SK-N-MC (cell line): ENCODE measurements at places on chromosomes 2 and 18.

GRCh38 chr2:143140864-143141661, 11.8 kb downstream of the ARHGAP15 start:
- no peak for DNase-seq

DNA sequence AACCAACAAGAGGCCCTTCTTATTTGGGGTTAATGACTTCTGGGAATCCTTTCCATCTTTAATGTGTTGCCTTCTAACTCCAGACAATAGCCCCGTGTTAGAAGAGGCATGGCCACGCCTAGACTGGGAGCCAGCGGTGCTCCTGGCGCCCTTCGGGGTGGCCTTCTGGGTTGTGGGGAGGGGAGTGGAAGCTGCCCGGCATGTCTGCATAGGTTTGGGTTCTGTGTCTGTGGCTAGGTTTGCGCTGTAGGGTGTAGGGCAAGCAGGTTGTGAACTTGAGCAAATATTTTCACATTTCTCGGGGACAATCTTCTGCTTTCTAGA, 40.4 kb downstream of the CELF4 start:
- no peak for DNase-seq

DNA sequence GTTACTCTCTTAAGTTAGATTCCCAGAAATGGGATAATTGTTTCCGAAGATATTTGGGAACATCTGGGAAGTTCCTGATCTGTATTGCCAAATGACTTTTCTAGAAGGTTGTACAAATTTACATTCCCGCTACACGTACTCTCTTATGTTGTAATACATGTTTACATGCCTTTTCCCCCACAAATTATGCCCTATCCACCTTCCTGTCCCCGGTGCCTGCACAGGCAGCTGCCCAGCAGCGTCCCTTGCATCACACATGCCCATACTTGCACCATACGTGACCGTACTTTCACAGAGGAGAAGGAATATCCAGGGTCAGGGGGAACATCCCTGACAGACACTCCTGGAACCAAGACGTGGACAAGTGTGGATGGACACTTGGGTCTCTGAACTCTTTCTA, 24.2 kb upstream of the KLF11 start:
- DNase-seq, result no peak

DNA sequence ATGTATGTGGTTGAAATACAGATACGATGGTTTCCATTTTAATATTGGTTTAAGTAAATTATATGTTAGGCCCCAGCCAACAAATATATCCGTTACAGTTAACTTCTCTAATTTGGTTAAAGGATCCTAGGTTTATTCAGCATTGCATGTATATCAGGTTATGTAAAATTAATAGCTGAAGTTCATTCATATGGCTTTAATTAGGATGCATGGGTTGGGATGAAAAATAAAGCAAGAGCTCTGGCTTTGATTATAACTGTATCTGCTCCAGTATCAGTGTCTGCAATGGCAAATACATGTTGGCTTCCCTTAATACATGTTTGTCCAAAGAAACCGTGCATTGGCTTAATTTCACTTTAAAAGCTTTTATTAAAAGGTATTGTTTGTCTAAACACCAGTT, 435.7 kb upstream of the SETBP1 start:
- DNase-seq, result peak; percentile 16

DNA sequence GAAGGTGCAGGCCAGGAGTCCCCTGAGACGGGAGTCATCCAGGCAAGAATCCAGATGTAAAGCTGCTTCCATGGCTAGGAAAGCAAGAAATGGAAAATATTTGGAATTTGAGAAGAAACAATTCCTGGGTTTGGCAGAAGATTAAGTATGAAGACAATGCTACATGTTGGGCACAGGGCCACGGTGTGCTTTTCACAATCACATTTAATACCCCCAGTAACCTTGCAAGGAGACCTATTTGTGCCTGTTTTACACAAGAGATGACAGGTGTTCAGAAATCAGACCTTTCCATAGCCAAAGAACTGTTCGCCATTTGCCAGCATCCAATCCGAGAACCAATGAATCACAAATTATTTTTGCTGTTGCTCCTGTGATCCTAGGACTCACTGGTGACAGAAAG, 50.5 kb downstream of the KCTD1 start:
- DNase-seq, result no peak

- no peak for DNase-seq
Observed at GRCh38 chr2:120007851-120008250, 5.0 kb upstream of the EPB41L5 start.

GRCh38 chr18:42872838-42873237, 242.6 kb downstream of the RIT2 start:
- no peak for DNase-seq

GRCh38 chr2:45047301-45047700, 38.0 kb upstream of the SIX2 start:
- no peak for DNase-seq

DNA sequence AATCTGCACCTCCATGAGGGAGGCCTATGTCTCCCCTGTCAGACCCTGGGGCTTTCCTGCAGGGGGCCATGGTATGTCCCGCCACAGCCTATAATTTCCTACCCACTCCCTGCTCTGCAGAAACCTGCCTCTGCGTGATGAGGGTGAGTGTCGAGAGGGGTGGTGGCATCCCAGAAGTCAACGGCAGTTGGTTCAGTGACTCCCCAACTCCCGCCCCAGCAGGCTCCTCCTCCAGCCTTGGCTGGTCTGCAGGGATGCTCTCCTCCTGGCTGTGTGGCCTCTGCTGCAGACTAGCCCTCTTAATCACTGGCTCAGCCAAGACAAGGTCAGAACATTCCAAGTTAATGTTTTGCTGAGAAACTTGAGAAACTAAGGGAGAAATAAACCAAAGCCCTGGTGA, 13.3 kb downstream of the CELF4 start:
- no peak for DNase-seq

DNA sequence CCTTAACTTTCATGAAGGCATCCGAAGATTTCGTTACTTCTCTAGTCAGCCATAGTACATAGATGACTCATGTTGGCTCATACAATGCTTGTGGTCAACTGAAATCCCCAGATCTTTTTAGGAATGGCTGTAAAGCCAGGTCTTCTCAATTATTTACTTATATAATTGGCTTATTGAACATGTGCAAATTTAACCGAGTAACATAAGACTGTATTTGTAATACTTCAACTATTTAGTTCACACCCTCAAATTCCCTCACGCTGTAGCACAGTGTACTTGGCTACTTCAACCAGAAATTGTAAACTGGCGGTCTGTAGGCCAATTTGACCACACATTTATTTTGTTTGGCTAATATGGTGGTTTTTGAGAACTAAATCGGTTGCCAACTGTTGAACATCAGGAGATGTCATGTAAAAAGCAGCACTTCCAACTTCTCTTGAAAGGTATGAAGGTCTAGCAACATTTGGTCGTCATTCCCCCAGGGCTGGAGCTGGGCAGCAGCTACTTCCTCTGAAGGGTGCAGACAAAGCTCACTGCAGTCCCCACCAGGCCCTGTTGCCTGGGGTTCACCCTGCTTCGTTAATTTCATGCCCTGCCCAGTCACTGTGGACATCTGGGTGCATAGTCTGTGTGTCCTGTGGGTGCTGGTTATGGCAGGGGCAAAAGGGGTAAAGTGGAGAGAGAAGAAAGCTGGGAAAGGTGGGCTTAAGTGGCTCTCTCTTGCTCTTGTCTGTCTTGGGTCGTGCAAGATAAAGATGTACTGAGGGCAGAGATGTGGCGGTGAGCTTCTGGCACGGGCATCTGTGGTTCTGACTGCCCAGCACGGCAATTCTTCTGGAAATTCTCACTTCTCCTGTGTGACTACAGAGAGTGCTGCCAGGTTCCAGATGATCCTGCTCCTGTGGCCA, 3.2 kb upstream of the SH3RF3 start:
- no peak for DNase-seq

- no peak for DNase-seq
Observed at GRCh38 chr2:164771897-164772296, 69.7 kb downstream of the COBLL1 start.

DNA sequence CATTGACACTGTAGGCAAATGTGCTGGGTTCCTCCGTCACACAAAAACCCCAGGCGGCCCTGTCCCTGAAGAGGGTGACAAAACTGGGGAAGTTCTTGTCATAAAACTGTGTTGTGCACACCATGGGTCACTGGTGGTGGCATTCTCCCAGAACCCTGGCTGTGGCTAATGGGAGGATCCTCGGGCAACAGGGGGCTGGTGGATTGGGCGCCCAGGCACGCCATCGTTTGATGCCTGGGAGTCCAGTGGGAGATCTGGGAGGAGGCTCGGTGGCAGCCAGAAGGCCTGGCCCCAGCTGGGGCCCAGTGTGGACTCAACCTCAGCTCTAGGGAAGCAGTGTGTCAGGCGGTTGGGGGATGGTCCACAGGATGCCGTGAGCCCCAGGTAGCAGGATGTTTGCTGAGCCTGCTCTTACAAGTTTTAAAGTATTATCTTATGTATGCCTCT, 140.7 kb downstream of the ACOXL start:
- DNase-seq, result no peak

- no peak for DNase-seq
Observed at GRCh38 chr18:3692691-3693090, 242.7 kb downstream of the TGIF1 start.

DNA sequence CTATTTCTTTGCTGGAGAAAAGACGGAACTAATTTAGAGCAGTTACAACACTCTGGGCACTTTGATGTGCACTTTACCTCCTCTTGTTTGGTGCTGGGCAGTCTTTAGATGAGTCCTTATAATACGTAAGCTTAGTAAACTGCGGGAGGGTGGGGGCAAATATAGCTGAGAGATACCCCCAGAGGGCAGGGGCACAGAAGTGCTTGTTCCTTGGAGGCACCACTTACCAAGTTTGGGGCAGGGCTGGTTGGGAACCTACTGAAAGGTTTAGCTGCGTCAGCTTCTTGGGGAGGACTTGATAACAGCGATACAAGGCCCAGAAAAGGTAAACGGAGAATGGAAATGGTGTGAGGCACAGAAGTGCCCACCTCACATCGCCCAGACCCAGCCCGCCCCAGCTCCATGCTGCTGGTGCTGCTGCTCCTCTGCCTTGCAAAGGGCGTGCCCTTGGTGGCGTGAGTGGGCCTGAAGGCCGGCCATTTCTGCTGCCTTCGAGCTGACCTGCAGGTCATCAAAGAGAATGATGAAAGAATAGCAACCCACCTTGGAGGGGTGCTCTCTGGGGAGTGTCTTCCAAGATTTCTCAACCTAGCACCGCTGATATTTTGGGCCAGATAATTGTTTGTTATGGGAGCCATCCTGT, 128.2 kb upstream of the EML6 start:
- DNase-seq, result no peak
